ENCODE measurements at places on chromosomes 7 and 10.

- DNase-seq, result no peak
Observed at GRCh38 chr7:34069676-34070075, 164.3 kb downstream of the BMPER start.

GRCh38 chr10:128360783-128361182 lies 234.6 kb upstream of the MKI67 start:
- DNase-seq, result no peak

DNA sequence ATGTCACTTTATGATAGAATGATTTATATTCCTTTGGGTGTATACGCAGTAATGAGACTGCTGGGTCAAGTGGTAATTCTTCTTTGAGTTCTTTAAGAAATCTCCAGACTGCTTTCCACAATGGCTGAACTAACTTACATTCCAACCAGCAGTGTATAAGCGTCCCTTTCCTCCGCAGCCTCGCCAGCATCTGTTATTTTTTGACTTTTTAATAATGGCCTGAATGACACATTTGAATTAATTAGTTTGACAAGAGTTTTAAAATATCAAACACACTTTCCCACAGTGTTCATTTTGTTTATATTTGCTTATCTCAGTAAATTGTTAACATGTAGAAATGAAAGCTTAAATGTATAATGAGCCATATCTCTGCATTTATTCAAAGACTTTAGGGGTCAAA lies 116.8 kb downstream of the TES start:
- no peak for DNase-seq

DNA sequence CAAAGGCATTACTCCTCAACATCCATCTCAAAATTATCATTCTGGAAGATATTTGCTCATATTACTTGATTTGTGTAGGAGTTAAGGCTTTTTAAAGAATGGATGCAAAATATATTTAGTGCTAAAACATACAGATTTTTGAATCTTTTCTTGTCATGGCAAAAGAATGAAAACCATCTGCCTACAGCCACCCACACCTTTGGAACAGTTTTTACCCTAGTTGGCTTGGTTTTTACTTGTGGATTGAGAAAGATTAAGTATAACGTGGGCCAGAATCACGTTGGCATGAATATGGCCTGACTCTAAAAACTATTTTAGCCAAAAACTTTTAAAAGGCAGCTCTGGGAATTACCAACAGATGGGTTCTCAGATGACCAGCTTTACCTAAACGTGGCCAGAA lies 128.2 kb downstream of the SPAG6 start:
- no peak for DNase-seq

GRCh38 chr10:78820007-78820362 lies 248.8 kb upstream of the ZMIZ1 start:
- DNase-seq, result no peak

- DNase-seq, result no peak
Observed at GRCh38 chr10:27388761-27389399, 115.2 kb upstream of the RAB18 start.

- DNase-seq, result no peak
Observed at GRCh38 chr10:7119325-7120015, 291.4 kb downstream of the SFMBT2 start.

- peak; percentile 46 for DNase-seq
Observed at GRCh38 chr7:22725585-22725984, 1.4 kb upstream of the IL6 start.

GRCh38 chr7:99386584-99387238 lies 12.2 kb downstream of the ARPC1B start:
- DNase-seq, result no peak

DNA sequence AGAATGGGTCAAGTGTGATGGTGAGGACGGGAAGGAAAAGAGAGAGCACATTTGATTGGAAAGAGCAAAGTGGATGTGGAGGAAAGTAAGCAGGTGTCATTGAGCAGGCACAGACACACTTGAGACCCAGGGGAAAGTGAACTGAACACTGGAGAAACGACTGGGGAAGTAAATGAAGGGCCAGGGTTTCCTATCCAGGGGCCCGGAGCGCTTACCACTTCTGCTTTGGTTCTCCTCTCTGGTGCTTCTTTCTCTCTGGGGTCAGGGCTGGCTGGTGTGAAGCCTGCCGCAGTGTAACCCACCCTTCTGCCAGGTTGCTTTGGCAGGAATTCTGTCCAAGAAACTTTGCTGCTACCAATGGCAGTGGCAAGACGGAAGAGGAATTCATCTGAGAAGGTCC lies 219.3 kb downstream of the SKAP2 start:
- DNase-seq, result no peak

- peak; percentile 51 for DNase-seq
Observed at GRCh38 chr10:23994459-23995046, 214.4 kb upstream of the KIAA1217 start.

DNA sequence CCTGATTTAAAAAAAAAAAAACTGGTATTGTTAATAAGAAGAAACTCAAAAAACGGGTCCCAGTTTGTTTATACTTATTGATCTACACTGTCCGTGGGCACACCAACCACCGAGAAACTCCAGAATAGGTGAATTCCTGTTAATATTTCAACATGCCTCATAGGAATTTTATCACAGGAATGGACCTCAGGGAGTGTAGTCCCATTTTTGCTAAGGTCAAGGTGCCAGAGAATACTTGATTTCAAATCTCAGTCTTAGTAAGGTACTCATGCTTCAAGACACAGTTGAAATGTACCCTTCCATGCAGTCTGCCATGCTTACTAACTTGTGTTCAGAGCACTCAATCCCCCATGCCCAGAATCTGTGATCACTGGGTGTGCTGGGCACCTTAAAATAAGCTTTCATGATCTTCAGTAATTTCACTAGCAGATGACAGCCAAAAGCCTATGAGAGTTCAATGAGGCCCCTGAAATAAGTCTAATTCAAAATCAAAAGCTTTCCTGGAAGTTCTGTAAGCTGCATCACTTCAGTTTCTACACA lies 385.7 kb downstream of the TNS3 start:
- DNase-seq, result no peak

- DNase-seq, result no peak
Observed at GRCh38 chr10:93757801-93758507, at the start of gene LGI1. TSS of gene LGI1 (plus strand) at chr10:93757936. CDS start at chr10:93758145, 209 bp downstream.

DNA sequence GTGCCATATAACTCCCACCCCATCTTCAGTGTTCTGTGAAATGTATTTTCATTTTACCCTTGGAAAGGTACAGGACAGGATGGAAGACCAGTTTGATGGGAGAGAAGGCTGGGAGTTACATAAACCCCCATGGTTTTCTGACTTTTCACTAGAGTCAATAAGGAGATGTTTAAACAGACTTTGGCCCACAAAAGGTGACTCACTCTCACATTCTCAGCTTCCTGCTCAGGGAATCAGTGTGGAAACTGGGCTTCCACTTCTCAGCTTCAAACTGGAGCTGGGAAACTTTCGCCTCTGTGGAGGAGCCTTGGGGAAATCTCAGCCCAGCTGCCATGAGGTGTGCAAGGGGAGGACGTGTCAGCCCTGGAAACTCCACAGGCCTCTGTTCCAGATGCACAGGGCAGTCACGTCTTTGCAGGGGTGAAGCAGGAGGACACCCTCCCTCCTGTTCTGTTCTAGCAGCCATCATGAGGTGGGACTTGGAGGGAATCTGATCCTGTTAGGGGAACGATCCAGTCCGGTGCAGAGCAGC lies 560.5 kb upstream of the GALNT17 start:
- no peak for DNase-seq

- no peak for DNase-seq
Observed at GRCh38 chr10:107054469-107055156, 109.9 kb downstream of the SORCS1 start.

- DNase-seq, result no peak
Observed at GRCh38 chr7:76074972-76075370, 27.1 kb downstream of the MDH2 start.

DNA sequence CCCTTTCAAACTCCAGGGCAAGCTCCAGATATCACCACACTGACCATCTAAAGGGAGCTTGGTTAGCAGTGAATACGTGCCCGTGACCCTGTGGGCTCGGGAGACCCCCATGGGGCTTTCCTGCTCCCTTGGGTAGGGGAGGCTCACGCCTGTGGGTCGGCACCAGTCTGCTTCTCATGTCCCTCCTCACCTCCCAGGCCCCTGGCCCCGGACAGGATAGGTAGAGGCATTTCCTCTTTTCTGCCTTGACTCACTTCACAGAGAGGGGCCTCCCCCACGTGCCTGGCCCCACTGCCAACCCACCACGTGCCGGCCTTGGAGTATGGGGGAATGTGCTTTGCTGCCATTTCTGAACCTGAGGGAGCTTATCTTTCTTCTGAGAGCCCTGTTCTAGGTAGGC lies 131.3 kb upstream of the FAM20C start:
- no peak for DNase-seq

DNA sequence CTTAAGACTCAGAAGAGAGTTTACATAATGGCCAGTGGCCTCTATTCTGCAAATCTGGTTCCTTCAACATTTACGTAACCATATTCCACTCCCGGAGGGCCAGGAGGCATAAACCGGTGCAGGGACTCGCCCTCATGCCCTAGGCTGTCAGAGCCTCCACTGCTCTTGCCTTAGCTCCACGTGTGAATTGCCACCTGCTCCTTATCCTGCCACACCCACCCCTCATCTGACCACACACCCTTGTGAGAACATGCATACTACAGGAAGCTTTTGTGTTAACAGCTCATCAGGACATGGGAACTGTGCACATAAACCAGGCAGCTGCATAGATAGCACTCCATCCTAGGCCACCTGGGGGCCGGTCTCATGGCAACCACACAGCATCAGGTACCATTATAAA lies 146.7 kb upstream of the PFKP start:
- DNase-seq, result no peak

- DNase-seq, result no peak
Observed at GRCh38 chr10:96153070-96153469, 23.0 kb downstream of the ZNF518A start.

- no peak for DNase-seq
Observed at GRCh38 chr10:78831461-78831860, 237.3 kb upstream of the ZMIZ1 start.

GRCh38 chr7:115561335-115562110 lies 469.0 kb downstream of the TFEC start:
- DNase-seq, result no peak

GRCh38 chr7:51290702-51291540 lies 25.7 kb downstream of the COBL start:
- DNase-seq, result no peak

- DNase-seq, result no peak
Observed at GRCh38 chr10:70797840-70798239, 12.7 kb upstream of the TBATA start.

DNA sequence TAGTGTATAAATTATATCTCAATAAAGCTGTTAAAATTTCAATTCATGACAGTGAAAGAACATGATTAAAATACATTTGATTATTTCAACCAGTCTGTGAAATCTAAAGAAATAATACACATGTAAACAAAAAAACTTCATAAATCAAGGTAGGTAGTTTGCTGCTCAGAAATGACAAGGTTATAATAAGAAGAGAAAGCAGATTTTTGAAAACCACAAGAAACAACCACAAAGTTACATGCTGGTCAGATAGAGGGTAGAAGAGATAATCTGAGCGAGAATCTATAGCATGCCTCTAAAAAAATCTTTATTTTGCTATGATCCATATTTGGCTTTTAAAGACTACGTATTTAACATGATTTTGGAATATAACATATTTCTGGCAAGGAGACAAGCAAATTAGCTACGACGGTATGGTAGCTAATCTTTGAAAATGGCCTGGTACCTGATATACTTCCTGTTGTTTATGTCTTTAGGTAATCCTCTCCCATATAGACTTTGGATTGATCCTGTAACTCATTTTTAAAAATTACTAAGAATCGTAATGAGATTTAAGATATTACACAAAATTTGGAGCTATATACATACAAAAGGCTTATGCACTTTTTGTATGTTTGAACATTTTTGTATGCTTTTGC lies 23.5 kb upstream of the VCL start:
- DNase-seq, result no peak

- no peak for DNase-seq
Observed at GRCh38 chr10:123911866-123912265, 20.3 kb upstream of the CPXM2 start.

GRCh38 chr10:101770331-101771215 lies 5.3 kb downstream of the FGF8 start:
- DNase-seq, result no peak

- DNase-seq, result no peak
Observed at GRCh38 chr7:91784469-91784868, 96.0 kb downstream of the MTERF1 start.

DNA sequence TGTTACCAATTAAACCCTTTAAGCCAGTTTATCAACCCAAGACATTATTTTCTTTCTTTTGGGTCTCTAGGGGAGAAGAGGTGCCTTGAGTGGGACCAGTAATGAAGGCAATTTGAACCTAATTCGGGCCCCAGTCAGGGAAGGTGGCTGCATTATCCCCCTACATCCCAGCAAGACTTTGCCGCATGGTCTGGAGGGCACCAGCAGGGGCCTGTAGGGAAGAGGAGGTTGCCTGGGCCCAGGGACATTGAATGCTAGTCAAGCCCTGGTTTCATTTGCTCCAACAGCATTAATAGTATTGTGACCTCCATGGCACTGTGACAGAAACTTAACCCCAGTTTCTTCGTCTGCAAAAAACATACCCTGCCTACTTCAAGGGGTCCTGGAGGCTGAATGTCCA lies 108.8 kb downstream of the CUX1 start:
- DNase-seq, result no peak

Data from GM13976 (cell line).